ENCODE measurements at places on chromosomes 5 and 9.
A peak's percentile ranks its signal among the peaks of the same experiment; 100 is the strongest.

GRCh38 chr5:43609752-43610151 is 6.8 kb downstream of the NNT start:
- DNase-seq: no peak

DNA sequence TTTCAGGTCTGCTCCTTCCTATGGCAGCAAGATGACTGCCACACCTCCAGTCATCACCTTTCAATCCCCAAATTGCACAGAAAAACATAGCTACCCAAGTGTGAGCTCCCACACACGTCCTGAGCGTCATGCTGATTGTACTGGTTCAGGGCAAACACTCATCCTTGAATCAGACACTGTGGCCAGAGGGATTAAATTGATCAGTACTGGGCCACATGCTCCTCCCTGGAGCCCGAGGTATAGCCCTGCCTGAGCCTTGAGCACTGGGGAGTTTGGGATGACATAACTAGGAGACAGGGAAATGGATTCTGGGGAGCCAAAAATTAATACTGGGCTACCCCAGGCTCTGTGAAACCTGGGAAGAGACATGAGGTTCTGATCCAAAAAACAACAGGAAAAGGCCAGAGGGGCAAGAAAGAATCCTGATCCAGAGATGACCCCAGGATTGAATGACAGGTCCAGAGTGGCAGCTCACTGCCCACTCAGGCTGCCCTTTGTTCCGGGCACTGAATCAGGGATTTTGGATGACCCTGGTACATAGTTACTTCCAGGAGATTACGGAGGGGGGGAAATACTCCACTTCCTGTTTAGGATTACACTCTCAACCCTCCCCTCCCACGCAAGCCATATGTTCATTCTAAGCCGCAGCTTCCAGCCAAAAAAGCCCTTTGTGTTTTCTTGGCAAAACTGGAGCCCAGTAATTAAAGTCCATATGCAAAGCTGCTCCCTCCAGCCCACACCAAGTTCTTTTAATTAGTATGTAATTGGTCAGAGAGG is 141.6 kb upstream of the SPRY4 start:
- no peak for DNase-seq

DNA sequence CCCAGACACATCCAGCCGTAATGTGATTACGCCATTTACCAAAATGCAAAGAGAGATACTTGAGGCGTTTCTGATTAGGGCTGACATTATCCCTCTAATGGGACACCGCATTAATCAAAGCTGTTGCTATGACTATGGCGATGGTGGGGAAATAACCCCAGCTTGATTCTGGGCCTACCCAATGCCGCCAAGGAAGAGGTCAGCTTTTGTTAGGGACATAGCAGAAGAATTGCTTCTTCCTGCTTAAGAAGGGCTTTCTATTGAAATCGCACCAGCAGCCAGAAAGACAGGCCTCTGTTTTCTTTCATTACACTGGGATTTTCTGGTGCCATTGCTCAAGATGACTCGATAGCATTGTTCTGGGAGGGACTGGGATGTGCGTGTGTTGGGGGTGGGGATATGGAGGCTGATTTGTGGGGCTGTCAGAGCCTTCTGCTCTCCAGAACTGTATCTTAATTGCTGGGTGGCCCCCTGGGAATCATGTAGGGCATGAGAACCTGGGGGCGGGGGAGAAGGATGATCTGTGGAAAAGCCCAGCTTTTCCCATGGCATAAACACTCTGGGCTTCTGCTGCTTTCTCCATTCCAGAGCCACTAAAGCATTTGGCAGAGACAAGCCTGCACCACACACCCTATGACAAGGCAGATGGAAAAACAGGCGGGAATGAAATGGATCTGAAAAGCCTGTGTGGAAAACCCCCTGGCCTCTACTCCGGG is 106.5 kb upstream of the RAD23B start:
- DNase-seq: no peak

DNA sequence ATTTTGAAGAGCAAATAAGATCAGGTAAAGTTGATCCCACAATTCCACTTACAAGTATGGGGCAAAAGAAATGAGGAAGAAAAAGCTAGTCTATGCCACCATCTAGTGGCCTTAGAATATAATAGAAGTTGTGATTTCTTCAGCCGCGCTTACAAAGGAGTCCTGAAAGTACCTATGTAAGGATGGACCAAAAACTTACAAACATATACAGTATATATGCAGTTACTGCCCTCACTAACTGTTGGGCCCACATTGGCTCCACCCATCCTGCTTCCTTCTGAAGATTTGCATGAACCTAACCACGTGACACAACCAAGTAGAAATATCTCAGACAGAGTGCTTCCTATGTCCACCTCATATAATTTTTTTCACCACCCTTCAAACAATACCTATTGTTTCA is 11.7 kb upstream of the OR13D1 start:
- peak; percentile 11 for DNase-seq

DNA sequence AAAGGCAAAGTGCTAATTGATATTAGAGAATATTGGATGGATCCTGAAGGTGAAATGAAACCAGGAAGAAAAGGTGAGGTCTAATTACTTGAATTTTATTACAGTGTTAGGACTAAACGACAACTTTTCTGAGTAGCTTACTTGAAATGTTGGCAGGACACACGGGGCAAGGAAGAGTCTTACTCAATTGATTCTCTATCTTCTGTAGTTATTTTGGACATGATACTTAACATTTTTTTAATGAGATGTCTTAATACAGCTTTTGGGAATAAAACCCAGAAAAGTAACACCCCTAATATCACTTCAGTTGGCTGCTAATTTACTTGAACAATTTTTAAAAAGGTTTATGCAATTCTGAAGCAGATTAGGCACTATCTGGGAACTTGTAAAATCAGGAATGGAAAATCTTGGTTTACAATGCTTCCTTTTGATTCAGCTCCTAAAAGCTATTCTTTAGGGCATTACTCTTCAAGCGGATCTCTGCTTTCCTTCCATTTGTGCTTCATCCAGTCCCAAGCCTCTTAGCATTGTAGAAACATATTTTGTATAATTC is 13.7 kb downstream of the SUB1 start:
- DNase-seq: no peak

DNA sequence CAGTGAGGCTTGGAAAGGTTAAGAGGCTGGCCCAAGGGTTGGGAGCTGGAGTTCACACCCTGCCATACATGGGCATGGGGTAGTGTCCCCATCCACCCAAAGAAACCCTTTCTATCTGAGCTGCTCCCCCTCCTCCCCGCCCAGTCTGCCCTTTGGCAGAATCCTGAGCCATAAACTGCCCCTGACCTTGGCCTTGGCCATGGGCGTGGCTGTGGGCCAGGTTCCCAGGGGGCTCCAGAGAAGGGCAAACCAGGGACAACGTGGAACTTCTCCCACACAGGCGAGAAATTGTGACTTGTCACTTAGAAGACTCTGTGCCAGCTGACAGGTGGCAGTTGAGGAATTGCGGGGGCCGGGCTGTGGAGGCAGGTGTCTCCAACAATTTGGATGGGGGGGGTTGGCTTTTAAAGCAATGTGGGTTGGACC is 4.8 kb downstream of the FAM78A start:
- no peak for DNase-seq

DNA sequence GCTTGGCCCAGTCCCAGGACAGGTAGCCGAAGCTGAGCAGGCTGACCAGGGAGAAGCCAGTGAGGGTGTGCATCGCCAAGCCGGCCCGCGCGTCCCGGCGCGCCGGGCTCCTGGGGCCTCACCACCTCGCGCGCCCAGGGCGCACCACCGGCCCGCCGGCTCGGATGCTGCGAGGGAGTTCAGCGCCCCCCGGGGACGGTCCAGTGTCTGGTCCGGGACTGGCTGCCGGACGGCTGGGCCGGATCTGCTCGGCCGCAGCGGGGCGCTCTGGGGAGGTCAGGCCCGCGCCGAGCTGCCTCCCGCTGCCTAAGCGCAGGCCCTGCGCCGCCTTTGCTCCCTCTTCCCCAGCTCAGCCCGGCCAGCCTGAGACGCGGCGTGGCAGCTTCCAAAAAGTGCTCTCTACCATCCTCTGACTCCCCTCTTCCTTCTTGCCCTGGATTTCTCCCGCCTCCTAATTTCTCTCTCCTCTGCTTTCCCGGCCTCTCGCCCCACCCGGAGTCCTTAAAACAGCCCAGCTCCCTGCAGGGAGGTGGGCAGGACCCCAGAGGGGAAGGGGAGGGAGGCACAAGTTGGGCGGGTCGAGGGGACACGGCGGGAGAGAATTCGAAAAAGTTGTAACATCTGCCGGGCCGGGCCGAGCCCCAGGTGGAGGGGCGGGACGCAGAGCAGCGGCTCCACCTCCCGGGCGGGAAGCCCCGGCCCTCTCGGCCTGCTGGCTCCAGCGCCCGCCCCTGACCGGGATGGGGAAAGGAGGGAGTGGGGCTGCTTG is at the start of gene ARSI:
ARSI (minus strand) TSS at position 605 of the 769 bp plus-strand sequence; CDS start at position 73, 532 bp downstream.
- peak; percentile 21 for DNase-seq

DNA sequence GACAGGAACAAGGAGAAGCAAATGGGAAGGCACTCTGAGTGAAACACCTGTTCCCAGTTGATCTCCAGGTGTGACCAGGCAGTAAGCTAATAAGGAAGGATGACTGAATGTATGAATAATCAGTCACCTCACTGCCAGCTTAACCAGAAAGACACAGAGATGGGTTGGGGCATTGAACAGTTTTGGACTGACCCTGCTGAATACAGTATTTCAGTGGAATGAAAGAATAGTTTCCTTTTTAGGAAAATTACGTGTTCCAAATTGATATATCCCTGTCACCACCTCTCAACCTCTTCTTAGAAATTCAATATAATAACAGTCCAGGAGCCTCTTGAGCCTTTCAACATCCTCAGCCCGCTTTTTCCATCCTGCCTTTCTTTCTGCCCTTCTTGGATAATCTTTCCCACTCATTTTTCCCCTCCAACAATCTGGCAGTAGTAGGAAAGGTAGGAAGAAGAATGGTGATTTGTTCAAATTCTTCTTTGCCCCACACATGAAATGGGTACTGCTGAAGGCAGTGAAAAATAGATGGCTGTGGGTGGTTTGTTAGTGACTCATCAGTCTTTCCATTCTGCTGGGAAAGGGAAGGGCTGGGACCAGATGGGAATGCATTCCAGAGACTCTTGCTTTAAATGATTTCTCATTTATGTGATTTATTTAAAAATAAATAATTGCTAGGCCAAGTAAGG is 117.9 kb downstream of the ZSWIM6 start:
- DNase-seq: peak; percentile 92

DNA sequence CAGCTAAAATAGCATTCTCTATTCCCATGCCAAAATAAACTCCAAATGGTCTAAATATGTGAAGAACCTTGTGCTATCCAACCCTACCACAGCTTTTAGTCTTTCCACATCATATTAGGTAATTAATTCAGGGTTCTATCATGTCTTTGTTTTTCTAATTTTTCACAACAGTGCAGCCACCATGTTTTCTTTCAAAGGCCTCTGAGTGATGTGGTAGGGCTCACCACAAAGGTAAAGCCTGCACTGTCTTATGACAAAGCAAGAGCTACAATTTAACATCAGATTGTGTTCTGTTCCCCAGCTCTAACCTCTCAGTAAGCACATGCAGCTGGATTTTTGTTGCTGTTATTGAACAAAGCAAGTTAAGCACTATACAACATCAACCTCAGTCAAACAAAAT is 52.4 kb downstream of the MEF2C start:
- DNase-seq: no peak

GRCh38 chr5:131942016-131942415 is 3.4 kb downstream of the MEIKIN start:
- no peak for DNase-seq

DNA sequence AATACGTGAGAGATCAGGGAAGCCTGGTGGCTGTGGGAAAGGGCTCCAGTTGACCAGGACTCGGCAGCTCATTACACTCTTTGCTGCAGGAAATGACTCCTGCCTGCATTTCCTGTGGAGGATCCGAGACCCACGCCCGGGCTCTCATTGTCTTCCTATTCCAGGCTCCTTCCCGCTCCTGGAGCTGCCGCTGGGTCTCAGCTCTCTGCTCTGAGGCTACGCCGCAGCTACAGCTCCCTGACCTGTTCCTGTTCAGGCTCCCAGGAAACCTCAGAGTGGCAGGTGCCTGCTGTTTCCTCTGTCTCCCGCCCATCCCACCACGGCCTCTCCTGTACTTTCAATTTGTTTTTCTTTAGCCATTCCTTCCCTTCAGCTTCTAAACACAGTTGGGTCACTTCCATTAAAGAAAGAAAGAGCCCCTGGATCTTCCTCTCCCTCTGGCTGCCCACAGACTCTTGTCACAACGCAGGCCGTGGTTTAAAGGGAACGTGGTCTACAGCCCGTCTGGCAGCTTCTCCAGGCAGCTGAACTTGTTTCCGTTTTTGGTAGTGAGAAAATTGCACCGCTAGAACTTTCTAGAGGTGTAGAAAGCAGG is 71.5 kb downstream of the IL6ST start:
- DNase-seq: no peak

- DNase-seq: peak; percentile 23
These were observed 30.2 kb upstream of the SMIM23 start for GRCh38 chr5:171755354-171755821.

GRCh38 chr5:135076801-135077200 is 42.8 kb upstream of the PITX1 start:
- no peak for DNase-seq

- no peak for DNase-seq
These were observed 104.2 kb downstream of the TRIM32 start for GRCh38 chr9:116791326-116791725.

DNA sequence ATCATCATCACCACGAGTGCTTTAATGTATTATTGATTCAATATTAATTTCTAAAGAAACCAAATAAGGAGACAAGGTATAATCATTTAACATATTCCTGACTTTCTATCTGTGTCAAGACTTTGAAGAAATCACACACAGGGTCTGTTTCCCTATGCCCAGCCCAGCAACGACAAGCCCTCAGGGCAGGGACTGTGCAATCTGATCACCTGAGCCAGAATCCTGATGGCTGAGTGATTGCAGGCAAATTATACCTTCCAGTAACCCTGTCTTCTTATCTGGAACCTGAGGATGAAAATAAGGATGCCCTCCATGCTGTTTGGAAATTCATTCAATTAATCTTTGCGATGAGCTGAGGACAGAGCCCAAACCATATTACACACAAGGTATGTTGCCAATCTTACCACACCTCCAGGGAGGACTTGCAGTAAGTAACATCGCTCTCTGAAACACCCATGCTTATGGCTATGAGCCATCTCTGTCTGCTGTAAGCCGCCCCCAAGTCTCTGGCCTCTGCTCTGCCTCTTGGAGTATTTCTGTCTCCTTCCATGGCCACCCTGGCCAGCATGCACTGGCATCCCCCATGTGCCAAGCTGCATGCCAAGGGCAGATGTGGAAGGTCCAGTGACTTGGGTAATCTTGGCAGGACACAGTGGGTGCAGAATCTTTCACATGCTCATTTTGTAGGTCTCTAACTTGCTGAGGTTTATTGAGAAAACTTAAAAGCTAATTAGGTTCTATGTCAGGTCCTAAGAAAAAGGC is 10.6 kb downstream of the TAS2R1 start:
- DNase-seq: no peak

- no peak for DNase-seq
These were observed 13.4 kb downstream of the SLIT3 start for GRCh38 chr5:169287529-169287928.

GRCh38 chr9:127393645-127394044 is 3.3 kb upstream of the SLC2A8 start:
- DNase-seq: no peak

- DNase-seq: no peak
These were observed 233.1 kb downstream of the RASEF start for GRCh38 chr9:82829818-82830217.

- no peak for DNase-seq
These were observed 19.9 kb upstream of the KCNIP1 start for GRCh38 chr5:170483701-170484458.

GRCh38 chr5:3684118-3684517 is 88.5 kb downstream of the IRX1 start:
- no peak for DNase-seq
